ENCODE measurements at places on chromosomes 2 and 18.

- no peak for DNase-seq
These were observed 607.7 kb downstream of the ARHGAP15 start for GRCh38 chr2:143736904-143737303.

DNA sequence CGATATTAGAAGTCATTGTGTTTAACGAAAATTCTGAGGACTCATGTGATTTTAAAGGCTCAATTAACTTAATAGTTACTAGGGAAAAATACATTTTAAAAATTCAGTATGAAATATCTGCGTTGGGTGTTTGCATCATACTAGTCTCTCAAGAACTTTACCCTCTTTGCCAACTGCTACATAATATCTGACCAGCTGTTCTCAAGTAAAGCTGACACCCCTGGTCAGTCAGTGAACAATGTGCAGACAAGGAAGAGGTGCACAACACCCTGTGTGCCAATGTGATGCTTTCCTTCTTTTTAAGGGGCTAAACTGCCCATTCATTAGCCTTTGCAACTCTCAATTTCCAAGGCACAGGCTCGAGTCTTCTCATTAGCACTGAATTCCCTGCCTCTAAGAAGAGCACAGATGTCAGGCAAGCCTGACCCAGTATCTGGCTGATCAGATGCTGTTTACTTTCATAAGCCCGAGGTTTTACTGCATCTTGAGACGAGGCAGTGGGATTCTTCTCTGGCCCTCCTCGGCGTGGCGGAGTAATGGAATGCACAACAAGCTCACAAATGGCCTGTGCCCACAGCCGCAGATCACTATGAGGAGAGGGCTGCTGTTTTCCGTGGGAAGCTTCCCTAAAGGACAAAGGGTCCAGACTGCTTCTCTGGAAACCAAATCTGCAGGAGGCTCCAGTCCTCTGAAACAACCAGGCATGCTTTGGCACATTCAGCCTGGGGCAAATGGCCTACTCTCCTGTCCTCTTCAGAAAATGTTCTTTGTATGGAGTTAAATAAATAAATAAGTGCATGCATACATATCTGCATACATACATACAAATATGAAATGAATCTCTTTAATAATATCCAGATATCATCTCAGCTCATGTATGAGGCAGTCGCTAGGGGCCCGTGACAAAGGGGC is 240.3 kb downstream of the ZNF521 start:
- no peak for DNase-seq

GRCh38 chr2:85795331-85796045 is 41.7 kb downstream of the ATOH8 start:
- DNase-seq: no peak

GRCh38 chr2:146227152-146228019 is 1617.4 kb upstream of the ACVR2A start:
- DNase-seq: no peak

DNA sequence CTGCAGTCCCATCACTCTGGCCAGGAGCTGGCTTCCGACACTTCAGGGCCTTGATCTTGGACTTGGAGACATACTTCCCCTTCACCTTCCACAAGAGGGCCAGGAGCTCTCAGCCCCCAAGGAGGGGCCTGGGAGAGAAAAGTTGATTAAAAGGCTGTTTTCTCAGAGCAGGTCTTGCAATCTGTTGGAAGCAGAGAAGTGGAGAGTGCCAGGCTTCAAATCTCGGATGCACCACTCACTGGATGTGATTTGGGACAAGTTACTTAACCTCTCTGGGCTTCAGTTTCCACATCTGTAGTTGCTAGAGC is 255.3 kb downstream of the CYP26B1 start:
- DNase-seq: no peak

- no peak for DNase-seq
These were observed 188.0 kb downstream of the RTP5 start for GRCh38 chr2:242057379-242058040.

- DNase-seq: no peak
These were observed 498.5 kb downstream of the DPP10 start for GRCh38 chr2:114940785-114941458.

DNA sequence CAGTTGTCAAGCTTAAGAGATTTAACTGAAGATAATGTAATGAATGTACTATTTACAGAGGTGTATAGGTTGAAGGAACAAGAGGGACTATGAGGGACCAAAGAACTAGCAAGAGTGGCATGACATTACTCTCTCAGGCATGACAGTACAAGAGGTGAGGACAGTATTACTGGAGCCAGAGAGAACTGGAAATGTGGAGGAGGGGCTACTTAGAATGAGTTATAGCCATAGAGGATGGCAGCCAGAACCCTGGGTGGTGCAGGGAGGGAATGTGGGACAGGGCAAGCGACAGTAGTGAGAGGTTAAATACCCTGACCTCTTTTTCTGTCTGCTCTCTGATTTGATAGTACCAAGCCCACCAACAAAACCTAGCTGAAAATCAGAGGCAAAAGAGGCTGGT is 122.6 kb upstream of the UGP2 start:
- no peak for DNase-seq

- no peak for DNase-seq
These were observed 563.1 kb upstream of the PIK3C3 start for GRCh38 chr18:41391616-41392595.

DNA sequence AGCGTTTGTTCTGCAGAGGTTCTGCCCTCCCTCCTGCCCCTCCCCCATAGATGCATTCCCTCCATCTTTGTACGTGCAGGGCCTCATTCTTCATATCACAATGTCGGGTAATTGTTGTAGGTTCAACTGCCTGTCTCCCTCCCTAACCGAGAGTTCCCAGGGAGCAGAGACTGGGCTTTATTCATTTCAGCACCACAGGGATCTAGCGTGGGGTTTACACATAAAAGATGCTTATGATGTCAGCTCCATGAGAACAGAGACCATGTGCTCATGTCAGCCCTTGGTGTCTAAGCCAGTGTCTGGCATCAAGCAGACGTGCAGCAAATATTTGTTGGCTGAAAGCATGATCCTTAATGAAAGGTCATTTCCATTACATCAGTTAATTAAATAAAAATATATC is 298.9 kb upstream of the TRIB2 start:
- no peak for DNase-seq

GRCh38 chr18:1480309-1480708 is 575.6 kb downstream of the ADCYAP1 start:
- DNase-seq: no peak

DNA sequence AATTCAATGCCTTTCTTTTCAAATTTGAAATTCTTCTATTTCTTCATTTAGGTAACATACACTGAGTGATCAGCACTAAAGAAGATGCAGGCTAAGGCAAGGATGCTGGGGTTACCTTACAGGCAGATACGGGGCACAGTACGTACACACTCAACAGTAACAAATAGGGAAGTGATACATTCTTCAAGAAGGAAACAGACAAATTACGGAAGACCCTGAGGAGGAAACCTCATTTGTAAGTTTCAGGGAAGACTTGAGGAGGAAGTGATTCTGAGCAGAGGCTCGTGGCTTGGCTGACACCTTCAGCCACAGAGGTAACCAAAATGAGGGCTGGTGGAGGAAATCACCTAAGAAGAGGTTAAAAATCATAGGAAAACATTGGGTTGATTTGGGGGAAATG is 1108.3 kb upstream of the KLHL29 start:
- DNase-seq: no peak

DNA sequence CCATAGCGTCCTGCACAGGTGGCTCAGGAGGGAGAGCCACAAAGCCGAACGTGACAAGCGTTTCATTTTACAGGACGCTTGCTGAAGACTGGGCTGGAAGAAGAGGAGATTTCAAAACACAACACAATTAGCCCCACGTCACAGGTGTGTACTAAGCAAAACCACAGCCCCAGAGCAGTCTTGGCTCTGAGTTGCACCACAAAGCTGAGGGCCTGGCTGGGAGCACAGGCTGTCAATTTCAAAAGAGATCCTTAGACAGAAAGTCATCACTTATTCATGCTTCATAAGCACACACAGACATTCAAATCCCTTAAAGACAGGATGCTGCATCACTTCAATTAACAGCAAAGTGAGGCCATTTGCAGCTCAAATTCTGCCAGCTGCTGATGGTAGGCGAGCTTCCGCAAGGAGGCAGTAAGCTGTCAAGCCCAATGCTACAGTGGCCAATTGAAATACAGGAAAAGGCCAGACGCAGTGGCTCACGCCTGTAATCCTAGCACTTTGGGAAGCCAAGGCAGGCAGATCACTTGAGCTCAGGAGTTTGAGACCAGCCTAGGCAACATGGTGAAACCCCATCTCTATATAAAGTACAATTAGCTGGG is 79.6 kb downstream of the SKA1 start:
- DNase-seq: no peak

DNA sequence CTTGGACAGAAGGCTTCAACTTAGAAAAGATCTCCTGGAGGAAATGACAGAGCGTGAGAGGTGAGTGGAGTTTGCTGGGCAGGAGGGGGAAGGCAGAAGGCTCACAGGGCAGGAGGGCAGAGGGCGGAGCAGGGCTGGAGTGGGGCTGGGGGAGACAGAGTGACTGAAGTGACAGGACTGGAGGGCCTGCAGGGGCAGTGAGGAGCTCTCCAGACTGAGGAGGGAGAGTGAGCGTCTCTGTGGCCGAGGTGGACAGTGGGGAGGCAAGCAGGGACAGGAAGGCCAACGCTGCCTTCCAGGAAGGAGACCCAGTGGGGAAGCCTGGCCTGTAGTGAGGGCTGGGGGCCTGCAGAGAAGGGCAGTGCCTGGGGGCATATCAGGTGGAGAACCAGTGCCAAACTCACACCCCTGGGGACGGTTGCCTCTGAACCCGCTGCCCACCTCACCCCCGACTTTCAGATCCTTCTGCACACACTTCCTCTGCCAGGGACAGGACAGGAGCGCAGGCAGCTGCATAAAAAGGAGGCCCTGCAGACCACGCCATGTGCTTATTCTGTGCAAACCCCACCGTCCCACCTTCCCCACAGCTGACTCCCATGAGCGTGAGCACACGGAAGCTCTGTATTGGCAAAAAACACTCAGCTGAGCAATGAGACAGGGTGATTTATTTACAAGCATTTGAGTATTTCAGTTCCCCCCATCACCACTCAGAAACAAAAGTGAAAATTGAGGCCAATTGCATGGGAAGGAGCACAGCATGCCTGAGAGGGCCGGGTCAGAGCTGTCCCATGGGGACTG is 244.3 kb downstream of the FAM210A start:
- no peak for DNase-seq

DNA sequence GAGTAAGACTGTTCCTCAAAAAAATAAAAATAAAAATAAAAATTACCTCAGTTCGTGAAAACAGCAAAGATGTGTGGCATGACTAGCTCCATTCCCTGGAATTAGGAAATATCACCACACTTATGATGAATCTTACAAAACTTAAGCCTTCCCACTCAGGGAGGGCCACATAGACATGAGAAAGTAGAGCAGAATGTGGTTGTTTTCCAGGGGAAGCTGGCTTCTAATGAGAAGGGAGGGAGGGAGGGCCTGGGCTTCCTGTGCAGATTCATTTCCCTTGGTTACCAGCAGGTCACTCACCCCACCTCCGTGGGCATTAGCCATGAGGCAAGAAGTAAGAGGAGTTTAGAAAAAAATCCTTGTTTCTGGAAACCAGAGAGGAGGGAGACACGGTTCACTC is 95.9 kb upstream of the RMDN2 start:
- DNase-seq: no peak

DNA sequence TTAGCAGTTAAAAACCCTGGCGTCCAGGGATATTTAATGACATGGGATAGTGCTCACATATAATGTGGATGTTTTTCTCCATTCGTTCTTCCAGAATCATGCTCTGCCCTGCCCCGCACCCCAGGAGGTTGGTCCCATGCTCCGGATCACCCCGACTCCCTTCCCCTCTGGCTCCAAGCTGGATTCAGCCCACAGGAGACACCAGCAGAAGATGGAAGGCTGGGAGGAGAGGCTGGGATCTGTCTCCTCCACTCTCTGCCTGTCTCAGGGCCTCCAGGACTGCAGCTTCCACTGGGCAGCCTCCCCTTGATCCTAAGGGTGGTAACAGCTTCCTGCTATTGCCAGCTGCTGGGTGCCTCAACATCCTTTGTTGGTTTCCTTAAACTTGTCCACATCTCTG is 24.5 kb downstream of the TMEM177 start:
- DNase-seq: no peak

- peak; percentile 41 for DNase-seq
These were observed at the start of gene EVA1A for GRCh38 chr2:75560768-75561565. Gene EVA1A, minus strand, starts transcription at chr2:75560939. Its CDS starts 42,799 bp downstream, at chr2:75518140.

- no peak for DNase-seq
These were observed 14.6 kb upstream of the TMEM214 start for GRCh38 chr2:27018142-27018541.

DNA sequence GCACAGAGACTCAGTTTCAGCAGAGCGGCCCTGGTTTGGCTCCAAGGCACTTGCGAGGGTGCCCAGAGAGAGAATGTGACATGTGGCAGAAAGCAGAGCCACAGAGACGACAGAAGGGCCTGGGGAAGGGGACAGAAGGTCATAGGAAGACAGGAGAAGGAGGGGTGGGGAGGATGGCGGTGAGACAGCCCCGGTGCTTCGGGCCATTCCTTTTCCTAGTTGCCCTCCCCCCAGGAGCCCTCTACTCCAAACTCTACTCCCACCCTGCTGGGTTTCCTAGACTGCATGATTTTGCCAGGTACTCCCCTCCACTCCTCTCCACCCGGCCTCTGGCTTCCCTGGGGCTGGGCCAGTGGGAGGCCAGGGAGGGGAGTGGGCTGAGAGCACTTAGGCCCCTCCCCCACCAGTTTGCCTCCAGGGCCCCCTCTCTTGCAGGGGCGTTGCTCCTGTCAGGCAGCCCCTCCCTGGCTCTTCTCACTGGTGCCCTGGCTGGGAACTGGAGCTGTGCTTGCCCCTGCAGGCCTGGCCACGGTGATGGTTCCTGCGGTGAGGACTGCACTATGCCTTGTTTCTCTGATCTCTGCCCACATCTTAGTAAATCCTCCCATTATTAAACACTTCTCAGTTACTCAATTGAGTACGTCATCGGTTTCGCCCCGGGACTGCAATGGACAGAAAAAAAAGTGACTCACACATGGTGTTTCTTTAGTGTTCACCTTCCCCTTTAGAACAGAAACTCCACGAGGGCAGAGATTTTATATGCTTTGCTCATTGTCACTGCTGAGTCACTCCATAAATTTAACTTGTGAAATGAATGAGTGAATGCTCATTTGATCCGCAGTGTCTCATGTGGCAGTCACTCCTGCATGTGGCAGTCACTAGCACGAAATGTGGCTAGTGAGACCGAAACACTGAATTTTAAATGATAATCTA is 58.7 kb upstream of the SP3 start:
- DNase-seq: peak; percentile 69

DNA sequence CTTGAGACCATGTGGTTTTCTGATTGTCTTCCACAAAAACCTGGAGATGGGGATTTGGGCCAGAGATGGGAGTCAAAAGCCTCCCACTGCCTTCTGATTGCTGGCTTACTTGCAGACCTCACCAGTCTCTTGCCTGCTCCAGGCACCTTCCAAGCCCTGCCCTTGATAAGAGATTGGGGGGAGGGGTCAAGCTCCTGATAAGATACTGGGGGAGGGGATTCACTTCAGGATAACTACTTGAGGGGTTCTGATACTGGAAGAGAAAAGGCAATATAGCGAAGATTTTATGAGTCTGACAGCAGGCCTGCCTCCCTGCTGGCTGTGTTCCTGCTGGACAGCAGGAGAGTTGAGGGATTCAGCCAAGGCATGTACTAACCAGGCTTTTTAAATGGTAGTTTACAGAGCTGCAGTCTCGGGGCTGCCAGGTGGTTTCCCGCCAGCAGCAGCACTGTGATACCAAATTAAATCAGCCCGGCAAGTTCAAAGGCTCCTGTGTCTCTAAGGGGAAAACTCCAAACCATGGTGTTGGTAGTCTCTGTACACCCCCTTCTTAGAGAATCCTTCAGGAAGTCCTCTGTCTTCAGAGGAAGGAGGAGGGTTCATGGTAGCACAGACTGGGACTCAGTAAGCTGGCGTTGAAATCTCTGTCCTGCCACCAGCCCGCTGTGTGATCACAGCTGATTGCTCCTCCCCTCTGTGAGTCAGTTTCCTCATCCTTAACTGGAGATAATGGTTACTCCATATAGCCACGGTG is 58.3 kb downstream of the FBXO36 start:
- DNase-seq: peak; percentile 28
